Body of pancreas (tissue), 4 donors: ENCODE measurements at places on chromosomes 6 and 20.

DNA sequence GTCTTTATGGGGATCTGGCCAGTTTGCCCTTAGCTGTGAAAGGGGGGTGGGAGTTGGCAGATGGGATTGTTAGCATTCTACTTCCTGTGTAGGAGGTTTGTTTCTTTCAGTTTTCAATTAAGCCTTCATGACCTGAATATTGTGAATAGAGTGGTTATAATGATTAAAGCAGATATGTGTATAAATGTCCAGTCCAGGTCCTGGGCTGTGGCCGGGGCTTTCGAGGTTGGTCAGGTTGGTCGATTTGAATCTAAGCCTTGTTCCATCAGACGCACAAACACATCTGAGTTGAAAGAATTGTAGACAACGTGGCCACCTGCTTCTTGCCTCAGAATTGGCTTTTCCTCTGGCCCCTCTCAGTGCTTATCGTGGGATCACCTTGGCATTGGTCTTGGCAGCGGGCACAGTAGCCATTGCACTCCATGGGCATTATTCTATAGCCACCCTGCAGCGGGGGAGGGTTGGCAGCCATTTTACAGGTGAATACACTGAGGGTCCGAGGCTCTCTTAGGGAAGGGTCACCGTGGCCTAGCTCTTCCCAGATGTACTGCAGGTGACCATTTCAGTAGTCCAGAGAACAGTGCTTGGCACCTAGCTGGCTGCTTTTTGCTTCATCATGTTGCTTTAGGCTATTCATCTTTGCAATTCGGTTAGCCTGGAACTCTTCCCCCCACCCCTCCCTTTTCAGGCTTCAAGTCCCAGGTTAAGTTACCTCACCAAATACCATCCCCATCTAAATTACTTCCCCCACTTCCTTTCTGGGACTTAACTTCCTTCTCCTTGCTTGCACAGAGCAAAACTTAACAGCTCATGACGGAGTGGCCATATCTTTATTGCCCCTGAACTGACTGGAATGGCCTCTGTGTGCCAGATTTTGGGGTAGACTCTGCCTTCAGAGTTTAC, 1.1 kb downstream of the RNF114 start:
- no peak for DNase-seq

DNA sequence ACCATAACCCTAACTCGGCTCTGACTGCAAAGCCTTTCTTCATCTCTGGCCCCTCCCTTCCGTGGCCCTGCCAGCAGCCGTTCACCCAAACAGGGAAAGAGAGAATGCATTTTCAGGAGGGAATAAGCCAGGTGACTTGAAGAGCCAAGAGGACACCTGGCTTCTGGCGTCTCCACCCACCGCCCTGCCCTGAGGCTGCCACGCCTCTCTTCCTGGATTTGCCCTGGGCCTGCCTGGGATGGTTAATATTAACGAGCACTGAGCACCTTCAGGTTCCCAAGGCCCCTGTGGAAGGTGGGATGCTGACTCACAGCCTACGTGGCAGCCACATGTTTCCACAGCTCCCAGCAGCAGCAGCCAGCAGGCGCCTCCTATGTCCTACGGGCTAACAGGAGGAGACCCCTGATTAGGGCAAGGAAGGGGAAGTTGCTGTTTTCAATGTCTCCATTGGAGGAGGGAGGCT, 138.0 kb upstream of the RREB1 start:
- peak; percentile 97 for DNase-seq

DNA sequence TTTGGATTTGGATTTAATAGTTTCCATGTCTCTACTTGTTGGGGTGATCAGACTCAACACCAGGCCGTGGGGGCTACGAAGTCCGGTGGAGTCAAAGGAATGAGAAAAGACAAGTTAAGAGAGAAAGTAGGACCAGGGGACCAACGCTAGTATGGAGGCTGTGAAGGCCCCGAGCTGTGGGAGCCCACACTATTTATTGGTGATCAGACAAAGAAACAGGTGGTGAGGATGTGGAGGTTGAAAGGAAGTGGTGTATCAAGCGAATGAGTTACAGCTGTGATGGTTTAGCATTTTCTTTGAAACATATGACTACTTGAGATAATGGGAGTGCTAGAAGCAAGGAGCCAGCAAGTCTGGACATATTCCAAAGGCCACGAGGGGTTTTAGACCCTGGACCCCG, 62.4 kb downstream of the AKAP7 start:
- no peak for DNase-seq

DNA sequence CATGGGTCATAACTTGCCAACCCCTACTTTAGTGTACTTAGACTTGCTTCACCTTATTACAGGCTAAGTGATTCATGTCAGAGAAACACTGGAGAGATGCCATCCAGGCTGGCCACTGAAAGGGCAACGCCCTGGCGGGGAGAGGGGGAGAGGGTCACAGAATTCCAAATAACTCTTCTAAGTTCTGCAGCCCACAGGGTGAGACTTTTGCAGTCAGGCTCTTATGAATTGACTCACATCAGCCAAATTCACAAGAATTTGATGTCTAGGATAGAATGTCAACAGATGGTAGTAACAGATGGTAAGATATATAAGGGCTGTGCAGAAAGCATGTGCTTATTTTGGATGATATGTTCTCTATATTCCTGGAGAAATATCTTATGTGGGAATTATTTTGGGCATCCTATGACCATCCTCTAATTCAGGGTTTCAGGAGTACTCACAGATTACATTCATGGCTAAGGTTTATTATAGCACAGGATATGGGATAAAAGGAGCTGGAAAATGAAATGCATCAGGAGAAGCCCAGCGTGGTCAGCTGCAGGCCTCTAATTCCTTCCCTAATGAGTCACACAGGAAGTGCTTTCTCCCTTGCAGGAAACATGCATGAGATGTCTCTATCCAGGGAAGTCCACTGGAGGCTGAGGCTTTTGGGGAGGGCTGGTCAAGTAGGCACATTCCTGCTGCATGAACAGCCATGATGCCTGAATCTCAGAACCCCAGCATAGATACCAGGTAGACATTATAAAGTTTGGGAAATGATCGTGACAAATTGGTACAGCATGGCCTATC, 58.7 kb upstream of the RIN2 start:
- no peak for DNase-seq
